ENCODE measurements at places on chromosomes 16 and 17.

- H3K27ac ChIP-seq, result no peak overlapping the region
- H3K27me3 ChIP-seq, result no peaks in the 10 kb centered on the region
- no peak for DNase-seq
- H3K36me3 ChIP-seq, result no peaks in the 10 kb centered on the region
Measured at GRCh38 chr17:33776304-33776703, 478.8 kb upstream of the CCL2 start.

DNA sequence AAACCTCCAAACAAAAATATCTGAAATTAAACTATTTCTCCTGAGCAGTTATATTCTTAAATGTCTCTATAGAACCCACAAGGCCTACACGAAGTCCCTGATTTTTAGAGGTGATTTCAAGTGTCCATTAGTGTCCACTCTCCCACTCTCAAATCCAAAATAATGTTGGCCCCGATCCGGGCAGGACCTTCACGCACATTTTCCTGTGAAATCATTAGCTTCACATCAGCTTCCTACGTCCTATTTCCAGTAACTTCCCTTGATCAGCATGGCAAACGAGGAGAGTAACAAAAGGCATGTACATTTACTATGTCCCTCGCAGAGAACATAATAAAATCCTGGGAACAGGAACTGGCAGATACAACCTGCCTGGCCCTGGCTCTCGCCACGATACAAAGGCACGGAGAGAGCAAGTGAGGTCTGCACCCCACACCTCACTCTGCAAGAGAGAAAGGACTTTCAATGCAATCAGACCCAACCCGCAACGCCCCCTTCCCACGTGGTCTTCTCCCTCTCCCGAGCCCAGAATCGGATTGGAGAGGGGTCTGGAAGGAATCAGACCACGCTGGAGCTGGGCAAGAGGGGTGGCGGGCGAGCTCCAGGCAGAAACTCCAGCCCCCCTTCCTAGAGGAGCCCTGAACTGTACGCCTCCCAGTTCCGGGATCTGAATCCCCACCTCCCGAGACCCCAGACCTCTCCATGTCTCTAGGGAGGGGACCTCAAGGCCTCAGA lies 17.5 kb upstream of the C17orf78 start:
- H3K27me3 ChIP-seq, result no peaks in the 10 kb centered on the region
- H3K4me3 ChIP-seq, result peak overlapping the region; percentile 93
- peaks cover 36% of the 10 kb centered on the region for H3K4me1 ChIP-seq
- DNase-seq, result peak; percentile 46
- H3K36me3 ChIP-seq, result no peaks in the 10 kb centered on the region

DNA sequence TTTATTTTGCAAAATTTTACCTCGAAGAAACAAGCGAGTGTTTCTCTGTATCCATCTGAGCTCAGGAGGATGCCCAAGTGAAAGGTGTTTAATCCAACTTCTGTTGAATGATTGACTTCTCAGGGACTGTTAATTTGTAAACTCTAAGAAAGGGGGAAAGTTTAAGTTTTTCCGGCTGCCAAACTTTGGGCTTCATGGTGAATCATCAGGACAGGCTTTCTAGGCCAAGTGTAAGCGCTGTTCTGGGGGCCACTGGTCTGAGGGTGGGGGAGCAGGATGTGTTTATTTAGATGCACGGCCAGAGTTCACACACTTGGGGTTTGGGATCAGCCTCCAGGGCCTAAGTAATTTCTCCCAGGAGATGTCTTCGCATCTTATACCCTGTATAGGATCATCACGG lies 110.4 kb downstream of the PITPNC1 start:
- no peak for DNase-seq
- peaks cover 26% of the 10 kb centered on the region for H3K4me1 ChIP-seq
- H3K4me3 ChIP-seq, result no peak overlapping the region
- H3K36me3 ChIP-seq, result no peaks in the 10 kb centered on the region
- H3K27me3 ChIP-seq, result no peaks in the 10 kb centered on the region

DNA sequence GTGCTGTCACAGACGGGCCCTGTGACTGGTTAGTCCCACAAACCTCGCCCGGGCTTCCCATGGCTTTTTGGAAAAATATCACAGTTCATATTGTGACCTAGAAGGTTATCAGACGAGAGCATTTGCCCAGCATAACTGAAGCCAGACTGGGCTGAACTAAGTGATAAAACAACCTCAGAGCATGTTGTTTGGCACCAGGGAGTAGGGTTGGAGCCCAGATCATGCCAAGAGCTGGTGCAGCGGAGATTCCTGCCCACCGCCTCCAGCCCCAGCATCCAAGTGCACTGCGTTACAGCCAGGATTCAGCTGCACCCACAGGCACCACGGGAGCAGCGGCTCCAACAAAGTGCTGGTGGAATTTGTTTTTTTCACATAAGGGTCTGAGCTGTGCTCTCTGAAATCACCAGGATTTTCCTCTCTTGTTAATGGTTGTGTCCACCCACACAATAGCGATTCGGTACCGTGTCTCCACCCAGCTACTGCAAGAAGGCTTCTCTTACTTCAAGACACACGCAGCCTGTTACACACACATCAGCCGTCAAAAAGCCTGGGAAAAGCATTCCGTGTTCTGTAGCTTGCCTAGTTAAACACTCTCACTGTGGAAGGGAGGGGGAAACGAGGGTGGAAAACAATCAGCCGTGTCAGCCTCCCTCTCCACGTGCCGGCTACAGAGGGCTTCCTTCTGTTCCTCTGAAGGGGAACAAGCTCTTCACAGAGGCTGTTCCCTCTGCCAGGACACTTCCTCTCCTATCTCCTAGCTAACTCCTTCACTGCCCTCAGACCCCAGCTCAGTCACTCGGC lies 273.8 kb downstream of the C16orf95 start:
- H3K4me3 ChIP-seq, result no peak overlapping the region
- H3K4me1 ChIP-seq, result peaks cover 34% of the 10 kb centered on the region
- H3K27ac ChIP-seq, result no peak overlapping the region
- no peaks in the 10 kb centered on the region for H3K27me3 ChIP-seq
- no peak for DNase-seq

DNA sequence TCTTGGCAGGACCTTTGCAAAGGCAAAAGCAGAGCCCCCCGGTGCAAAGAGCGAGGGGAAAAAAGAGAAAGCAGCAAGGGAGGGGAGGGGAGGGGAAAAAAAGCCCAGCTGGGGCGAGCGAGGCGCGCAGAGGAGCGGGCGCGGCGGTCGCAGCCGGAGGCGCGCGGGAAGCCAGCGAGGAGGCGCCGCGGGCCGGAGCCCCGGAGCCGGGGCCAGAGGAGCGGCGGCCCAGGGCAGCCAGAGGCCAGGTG lies 129 bp downstream of the IRX5 start:
- peak overlapping the region; percentile 52 for H3K4me3 ChIP-seq
- no peaks in the 10 kb centered on the region for H3K36me3 ChIP-seq
- H3K27ac ChIP-seq, result no peak overlapping the region
- peaks cover 52% of the 10 kb centered on the region for H3K27me3 ChIP-seq
- H3K4me1 ChIP-seq, result peaks cover 46% of the 10 kb centered on the region

GRCh38 chr16:85567101-85567866 lies 45.8 kb upstream of the GSE1 start:
- H3K27me3 ChIP-seq, result no peaks in the 10 kb centered on the region
- peaks cover 61% of the 10 kb centered on the region for H3K4me1 ChIP-seq
- DNase-seq, result no peak
- no peaks in the 10 kb centered on the region for H3K36me3 ChIP-seq

DNA sequence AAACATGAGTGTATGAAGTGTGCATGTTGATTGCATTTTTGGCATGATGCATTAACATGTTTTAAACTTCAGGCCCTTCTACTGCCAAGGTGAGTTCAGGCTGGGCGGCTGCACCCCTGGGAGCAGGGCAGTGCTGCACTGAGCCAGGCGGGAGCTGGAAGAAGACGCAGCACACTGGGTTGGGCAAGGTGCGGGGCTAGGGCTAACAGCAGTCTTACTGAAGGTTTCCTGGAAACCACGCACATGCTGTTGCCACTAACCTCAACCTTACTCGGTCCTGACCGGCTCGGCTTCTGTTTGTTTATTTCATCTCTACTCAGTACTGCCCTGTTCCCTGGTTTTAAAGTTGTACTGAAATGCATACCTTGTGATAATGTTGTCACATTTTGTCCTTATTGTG lies 61.0 kb downstream of the MAP2K4 start:
- H3K4me1 ChIP-seq, result no peaks in the 10 kb centered on the region
- DNase-seq, result no peak
- H3K36me3 ChIP-seq, result no peaks in the 10 kb centered on the region
- H3K4me3 ChIP-seq, result no peak overlapping the region

DNA sequence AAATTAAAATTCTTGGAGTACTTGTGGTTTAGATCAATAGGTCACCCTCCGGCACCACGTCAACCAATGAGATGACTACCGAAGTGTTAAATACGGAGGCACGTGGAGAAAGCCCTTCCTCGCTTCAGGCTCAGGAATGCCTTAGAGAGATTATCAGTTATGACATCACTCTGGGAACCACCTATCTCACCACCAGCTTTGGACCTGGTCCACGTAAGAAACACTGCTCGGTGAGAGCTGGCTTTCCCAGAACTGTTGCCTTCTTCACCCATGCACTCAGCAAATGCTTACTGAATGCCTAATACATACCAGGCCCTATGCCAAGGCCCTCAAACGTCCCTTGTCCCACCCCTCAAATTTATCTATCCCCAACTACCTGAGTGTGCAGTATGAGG lies 71.3 kb downstream of the SMG6 start:
- no peak for DNase-seq
- no peaks in the 10 kb centered on the region for H3K36me3 ChIP-seq
- peak overlapping the region; percentile 29 for H3K27ac ChIP-seq
- H3K4me3 ChIP-seq, result no peak overlapping the region

DNA sequence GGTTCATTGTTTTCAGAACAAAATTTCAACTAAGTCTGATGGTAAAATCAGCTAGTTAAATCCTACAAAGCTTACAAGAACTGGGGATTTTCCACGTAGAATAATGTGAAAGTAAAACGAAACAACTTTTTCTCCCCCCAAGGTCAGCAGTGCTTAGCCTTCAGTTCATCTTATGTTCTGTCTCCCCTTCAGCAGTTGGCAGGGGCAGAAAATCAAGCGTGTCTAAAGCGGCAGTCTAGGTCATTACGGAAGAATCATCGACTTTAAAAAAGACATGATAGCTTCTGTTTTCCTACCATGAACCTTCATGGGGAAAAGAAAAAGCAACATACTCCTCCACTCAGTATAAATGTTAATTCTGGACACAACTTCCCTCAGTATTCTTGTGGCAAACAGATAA lies 50.7 kb downstream of the GNA13 start:
- no peak overlapping the region for H3K27ac ChIP-seq
- no peaks in the 10 kb centered on the region for H3K36me3 ChIP-seq
- no peak overlapping the region for H3K4me3 ChIP-seq

DNA sequence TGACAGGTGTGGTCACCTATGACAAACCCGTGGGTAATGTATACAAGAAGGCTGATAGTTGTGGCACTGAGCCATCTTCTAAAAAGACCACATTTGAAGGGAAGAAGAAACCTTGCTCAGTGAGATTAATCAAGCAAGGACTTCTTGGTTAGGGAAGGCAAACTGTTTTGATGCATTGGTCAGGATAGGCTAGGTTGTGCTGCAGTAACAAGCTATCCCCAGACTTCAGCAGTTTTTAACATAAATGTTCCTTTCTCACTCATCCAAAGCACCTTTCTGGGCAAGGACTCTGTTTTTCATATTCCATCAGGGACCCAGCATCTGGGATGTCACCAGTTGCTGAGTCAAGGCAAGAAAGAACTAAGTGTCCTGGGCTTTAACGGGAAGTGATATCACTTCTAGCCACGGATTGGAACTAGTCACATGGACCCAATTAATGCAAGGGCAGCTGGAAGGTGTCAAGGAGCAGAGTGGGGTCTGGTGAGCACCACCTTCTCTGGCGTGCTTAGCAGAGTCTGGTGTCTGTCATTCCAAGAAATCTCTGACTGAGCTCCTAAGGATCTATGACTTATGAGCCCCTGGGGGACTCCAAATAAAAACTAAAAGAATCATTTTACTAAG lies 52.0 kb upstream of the CCL2 start:
- H3K27me3 ChIP-seq, result no peaks in the 10 kb centered on the region
- no peak overlapping the region for H3K27ac ChIP-seq
- H3K4me1 ChIP-seq, result no peaks in the 10 kb centered on the region
- no peak overlapping the region for H3K4me3 ChIP-seq

- H3K27me3 ChIP-seq, result no peaks in the 10 kb centered on the region
- no peak overlapping the region for H3K27ac ChIP-seq
- no peaks in the 10 kb centered on the region for H3K4me1 ChIP-seq
Measured at GRCh38 chr17:62986549-62986948, 20.5 kb downstream of the TANC2 start.

- no peaks in the 10 kb centered on the region for H3K4me1 ChIP-seq
- DNase-seq, result no peak
- no peaks in the 10 kb centered on the region for H3K27me3 ChIP-seq
- no peak overlapping the region for H3K4me3 ChIP-seq
Measured at GRCh38 chr16:89281829-89282228, 64.3 kb downstream of the ZNF778 start.

GRCh38 chr17:73895157-73895556 lies 250.9 kb upstream of the SDK2 start:
- no peak overlapping the region for H3K4me3 ChIP-seq
- H3K27me3 ChIP-seq, result no peaks in the 10 kb centered on the region
- no peak for DNase-seq
- no peaks in the 10 kb centered on the region for H3K36me3 ChIP-seq
- no peak overlapping the region for H3K27ac ChIP-seq
- H3K4me1 ChIP-seq, result no peaks in the 10 kb centered on the region

DNA sequence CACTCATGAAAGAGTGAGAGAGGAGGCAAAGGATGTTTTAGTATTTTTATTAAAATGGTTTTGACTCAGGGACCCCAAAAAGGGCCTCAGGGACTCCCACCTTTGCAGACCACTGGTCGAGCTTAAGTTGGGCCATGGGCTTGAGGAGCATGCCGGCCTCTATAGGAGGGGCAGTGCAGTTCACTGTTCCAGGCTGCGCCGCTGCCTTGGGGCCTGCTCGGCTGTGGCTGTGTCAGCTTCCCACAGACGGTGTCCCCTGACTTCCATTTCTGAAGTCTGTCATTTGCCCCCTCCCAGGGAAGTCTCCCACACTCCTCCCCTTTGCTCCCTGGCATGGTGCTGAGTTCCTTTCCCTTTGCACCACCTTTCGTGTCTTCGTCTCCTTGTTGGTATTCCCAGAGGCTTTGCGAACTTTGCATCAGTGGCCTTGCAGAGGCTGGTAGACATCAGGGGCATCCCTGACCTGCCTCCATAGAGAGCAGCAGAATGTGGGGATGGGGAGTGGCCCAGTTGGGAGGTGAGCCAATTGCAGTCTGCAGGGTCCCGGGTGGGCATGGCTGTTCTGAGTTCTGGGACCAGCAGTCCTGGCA lies 17.1 kb downstream of the MPRIP start:
- no peak overlapping the region for H3K4me3 ChIP-seq
- H3K36me3 ChIP-seq, result no peaks in the 10 kb centered on the region

DNA sequence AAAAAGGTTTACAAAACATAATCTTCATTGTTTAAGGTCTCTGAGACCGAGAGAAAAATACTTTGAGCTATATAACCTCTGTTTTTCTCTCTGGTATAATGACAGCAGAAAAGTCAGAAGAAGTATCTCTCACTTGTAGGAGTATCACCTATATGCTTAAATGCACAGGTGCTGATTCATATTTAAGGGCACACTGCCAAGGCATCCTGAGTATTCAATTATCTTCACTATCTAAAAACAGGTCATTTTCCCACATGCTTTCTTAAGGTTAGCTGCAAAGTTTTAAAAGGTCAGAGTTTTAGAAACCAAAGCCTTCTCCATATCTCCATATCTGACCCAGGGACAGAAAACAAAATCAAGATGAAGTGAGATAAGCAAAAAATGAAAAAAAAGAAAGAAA lies 99.3 kb upstream of the C17orf78 start:
- no peak for DNase-seq
- H3K27me3 ChIP-seq, result no peaks in the 10 kb centered on the region
- H3K4me3 ChIP-seq, result no peak overlapping the region
- H3K4me1 ChIP-seq, result peaks cover 7% of the 10 kb centered on the region
- peaks cover 1% of the 10 kb centered on the region for H3K36me3 ChIP-seq
- no peak overlapping the region for H3K27ac ChIP-seq

- H3K27ac ChIP-seq, result no peak overlapping the region
- H3K36me3 ChIP-seq, result peaks cover 4% of the 10 kb centered on the region
- H3K4me3 ChIP-seq, result no peak overlapping the region
- no peaks in the 10 kb centered on the region for H3K27me3 ChIP-seq
Measured at GRCh38 chr16:11042191-11042590, 97.8 kb downstream of the CLEC16A start.
